ENCODE measurements at places on chromosomes 11 and 22.

DNA sequence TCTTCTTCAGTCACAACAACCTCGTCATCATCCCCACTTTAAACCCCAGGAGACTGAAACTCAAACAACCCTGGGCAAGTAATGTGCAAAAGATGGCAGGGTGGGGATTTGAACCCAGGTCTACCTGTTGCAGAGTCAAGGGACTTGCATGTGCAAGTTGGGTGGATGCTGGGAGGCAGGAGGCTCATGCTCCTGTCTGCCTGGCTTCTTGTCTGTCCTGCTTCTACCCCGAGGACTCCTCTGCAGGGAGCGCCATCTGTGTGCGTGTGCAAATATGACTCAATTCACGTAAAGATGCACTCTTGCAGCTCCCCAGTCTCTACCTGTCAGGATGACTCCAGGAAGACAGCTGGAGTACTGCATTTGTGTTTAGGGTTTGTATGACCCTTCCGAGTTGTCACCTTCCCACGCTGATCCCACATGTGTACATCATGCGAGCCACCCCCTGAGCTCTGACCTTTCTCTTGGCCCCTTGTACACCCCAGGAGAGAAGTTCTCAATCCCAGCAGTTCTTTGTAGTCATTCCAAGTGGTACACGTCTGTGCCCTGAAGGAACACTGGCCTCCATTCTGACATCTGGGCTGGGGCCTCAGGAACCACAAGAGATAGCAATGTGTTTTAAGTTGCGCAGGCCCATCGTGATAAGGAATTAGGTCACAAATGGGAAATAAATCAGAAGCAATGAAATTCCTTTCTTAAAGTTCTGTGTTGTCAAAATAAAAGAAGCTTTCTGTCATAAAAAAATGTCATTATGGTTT is 95.7 kb downstream of the CWC15 start:
- no peak for DNase-seq

DNA sequence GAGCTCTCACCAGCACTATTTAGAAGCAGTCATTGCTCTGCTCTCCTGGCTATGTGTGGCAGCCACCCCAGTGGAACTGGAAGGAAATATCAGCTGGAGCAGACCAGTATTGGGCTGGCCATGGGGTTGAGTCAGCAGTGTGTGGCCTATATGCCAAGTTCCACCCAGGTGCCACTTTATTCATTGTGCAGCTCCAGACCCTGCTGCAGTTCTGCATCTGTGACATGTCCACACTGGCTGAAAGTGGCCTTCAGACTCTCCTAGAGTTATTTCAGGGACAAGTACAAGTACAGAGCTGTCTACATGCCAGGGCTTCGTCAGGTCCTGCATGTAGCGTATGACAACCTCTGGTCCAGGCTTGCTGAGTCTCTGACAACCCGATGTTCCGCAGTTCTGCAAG is 55.2 kb downstream of the CABIN1 start:
- no peak for DNase-seq

- no peak for DNase-seq
These were observed 17.4 kb downstream of the RASD2 start for GRCh38 chr22:35558031-35558430.

DNA sequence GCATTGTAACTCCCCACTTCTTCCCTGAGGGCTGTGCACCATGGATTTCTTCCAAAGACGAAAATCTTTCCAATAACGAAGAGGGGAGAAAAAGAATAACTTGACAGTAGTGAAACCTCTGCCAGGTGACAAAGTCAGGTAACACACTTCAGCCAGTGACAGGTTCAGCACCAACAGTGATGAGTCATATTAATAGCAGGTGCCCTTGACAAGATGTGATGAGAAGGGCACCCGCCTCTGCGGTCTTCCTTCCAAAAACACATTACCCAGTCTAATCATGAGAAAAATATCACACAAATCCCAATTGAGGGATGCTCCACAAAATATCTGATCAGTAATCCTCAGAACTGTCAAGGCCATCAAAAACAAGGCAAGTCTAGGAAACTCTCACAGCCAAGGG is 157.8 kb downstream of the EFCAB6 start:
- DNase-seq, result no peak

DNA sequence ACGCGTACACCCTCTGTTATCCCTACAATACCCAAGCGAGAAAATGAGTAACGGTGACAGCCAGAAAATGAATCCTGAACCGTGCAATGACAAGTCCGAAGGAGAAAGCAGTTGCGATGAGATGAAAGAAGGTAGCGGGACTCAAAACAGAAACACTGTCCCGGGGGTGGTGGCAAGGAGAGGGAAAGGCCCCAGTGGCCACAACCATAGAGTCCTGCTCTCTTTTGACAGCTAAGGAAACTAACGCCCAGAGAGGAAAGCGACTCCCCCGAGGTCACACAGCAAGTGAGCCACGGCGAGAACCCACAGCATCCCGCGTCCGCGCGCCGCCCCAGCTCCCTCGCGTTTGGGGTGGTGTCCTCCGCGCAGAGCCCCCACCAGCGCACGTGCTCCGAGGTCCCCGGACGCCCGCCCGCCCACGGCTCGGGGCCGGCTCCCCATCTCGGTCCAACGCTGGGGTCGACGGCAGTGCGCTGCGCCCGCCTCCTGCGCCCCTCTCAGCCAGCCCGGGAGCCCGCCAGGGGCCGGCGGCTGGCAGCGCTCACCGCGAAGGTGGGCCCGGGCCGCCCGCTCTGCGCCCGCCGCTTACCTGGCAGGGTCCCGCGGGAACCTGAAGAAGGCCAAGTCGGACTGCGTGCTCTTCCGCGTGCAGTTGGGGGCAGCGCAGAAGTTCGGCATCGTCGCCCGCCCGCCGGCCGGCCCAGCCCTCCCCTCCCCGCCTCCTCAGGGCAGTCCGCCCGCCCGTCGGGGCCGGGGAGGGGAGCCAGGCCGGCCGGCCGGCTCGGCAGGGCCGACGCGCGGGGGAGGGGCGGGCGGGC is 564 bp downstream of the THAP12 start:
- peak; percentile 50 for DNase-seq

GRCh38 chr11:122138744-122139594 is 23.0 kb upstream of the BLID start:
- DNase-seq, result no peak

DNA sequence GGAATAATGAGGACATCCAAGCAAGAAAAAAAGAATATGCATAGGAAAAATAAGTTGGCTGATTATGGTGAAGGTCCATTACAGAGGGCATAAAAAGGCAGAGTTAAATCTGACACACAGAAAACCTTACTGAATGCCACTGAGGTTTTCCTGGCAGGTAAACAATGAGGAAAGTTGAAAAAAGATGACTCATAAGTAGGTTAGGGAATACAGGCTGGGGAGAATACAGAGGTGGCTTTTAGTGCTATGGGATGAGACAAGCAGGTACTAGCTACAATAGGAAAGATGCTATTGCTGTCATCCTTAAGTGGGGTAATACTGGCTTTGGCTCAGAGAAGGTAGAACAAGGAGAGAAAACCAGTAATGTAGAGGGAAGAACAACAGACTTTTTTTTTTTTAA is 44.7 kb downstream of the CSTF3 start:
- DNase-seq, result no peak

GRCh38 chr11:96194581-96195374 is 148.2 kb downstream of the MAML2 start:
- DNase-seq, result no peak

- DNase-seq, result no peak
These were observed 10.7 kb downstream of the XNDC1N start for GRCh38 chr11:71917646-71918140.

- no peak for DNase-seq
These were observed 798 bp downstream of the BCR start for GRCh38 chr22:23180893-23181720.

DNA sequence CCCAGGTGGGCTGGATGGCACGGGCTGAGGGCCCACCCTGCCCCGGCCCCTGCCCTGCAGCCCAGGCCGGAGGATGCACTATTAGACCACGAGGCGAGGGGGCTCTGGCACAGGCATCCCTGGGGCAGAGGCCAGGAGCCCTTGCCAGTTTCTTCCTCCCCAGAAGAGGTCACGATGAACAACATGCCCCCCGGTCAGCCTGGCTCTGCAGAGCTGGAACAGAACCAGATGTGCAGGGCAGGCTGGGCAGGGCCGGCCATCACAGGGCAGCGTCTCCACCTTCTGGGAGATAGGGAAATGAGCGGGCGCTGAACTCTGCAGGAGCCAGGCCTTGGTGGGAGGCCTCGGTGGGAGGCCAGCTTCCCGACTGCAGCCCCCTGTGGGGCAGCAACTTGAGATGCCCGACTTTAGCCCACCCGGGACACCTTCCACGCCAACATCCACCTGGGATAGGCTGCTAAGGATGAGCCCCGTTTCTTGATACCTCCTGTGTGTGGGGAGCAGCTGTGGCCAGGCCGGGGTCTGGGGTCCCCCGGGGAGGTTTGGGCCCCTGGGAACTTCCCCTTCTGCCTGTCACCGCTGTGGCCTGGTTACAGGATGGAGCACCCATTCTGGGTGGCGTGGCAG is 21.8 kb upstream of the GNB1L start:
- DNase-seq, result no peak

DNA sequence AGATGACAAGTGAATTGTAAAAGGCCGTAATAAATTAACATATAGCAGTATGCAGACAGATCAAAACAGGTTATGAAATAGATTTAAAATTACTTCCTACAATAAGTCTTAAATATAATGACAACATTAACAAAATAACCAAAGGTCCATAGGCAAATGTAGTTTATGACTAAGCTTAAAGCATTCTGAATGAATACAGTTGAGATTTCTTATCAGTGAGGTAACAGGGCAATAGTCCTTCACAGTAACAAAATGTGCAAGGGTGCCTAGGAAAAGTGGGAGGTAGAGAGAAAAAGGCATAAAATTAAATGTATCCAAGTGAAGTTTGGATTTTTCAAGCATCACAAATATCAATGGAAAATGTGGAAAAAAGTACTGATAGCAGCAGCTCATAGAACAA is 20.9 kb upstream of the P4HA3 start:
- DNase-seq, result no peak
